Amygdala (tissue), 56 donors: ENCODE measurements at places on chromosomes 12 and 14.
A peak's percentile ranks its signal among the peaks of the same experiment; 100 is the strongest.

DNA sequence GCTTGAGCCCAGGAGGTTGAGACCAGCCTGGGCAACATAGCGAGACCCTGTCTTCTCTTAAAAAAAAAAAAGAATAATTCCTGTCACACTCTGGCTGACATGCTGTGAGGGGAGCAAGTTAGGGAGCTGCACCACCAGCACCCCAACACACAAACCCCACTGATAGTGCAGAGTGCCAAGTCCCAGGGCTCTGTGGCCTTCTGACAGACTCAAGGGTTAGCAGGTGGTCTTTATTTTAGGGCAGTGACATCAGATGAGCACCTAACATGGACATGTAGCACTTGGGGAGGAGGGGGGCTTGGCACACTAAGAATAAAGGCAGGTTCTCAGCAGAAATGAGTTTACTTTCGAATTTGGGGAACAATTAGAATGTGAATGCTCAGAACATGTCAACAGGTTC is 6.8 kb downstream of the USP5 start:
- no peak for DNase-seq

DNA sequence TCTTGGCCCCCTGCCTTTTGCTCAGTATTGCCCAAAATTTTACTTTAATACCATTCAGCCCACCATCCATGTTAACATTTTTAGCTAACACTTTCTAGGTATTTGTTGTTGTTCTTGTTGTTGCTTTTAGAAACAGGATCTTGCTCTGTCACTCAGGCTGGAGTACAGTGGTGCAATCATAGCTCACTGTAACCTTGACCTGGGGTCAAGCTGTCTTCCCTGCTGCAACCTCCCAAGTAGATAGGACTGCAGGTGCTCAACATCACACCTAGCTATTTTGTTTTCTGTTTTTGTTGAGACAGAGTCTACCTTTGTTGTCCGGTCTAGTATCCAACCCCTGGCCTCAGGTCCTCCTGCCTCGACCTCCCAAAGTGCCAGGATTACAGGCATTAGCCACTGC is 4.0 kb downstream of the MIPOL1 start:
- DNase-seq, result no peak

DNA sequence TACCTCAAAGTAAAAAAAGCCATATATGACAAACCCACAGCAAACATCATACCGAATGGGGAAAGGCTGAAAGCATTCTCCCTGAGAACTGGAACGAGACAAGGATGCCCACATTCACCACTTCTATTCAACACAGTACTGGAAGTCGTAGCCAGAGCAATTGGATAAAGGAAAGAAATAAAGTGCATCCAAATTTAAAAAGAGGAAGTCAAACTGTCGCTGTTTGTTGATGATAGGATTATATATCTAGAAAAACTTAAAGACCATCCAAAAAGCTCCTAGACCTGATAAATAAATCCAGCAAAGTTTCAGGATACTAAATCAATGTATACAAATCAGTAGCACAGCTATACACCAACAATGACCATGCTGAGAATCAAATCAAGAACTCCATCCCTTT is 5.2 kb downstream of the NDUFA12 start:
- no peak for DNase-seq

GRCh38 chr12:79911889-79912656 is 22.8 kb downstream of the PPP1R12A start:
- no peak for DNase-seq

DNA sequence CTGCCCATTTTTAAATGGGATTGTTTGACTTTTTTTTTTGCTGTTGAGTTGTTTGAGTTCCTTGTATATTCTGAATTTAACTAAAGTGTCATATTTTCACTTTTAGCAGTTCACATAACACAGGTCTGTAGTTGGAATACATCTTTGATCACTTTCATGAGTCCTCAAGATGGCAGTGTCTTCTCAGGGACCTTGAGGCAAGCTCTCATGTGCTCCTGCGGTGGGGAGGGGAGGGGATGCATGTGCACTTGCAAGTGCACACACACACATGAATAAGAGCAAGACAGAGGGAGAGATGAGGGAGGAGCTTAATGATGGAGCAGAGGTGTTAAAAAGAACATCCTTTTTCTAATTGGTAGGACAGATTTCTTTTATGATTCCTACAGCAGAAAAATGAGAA is 291.4 kb upstream of the OR4E1 start:
- DNase-seq, result no peak

GRCh38 chr14:89720741-89721729 is 233.5 kb downstream of the EFCAB11 start:
- DNase-seq, result peak; percentile 3

DNA sequence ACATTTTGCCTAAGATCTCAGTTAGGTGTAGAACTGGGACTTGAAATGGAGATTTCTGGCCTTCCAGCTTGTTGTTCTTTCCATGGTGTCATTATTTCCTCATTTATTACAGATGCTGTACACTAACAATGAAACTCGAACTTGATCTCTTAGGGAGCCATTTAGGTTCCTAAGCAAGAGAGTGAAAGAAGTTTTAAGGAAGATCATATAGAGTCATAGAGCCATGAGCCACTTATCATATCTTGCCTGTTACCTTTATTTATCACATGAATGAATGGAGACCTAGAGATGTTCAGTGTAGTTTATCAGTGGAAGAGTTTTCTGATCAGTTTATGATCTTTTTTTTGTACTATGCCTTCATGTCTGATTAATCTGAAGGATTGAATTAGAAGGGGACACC is 9.9 kb downstream of the HELB start:
- DNase-seq, result no peak

DNA sequence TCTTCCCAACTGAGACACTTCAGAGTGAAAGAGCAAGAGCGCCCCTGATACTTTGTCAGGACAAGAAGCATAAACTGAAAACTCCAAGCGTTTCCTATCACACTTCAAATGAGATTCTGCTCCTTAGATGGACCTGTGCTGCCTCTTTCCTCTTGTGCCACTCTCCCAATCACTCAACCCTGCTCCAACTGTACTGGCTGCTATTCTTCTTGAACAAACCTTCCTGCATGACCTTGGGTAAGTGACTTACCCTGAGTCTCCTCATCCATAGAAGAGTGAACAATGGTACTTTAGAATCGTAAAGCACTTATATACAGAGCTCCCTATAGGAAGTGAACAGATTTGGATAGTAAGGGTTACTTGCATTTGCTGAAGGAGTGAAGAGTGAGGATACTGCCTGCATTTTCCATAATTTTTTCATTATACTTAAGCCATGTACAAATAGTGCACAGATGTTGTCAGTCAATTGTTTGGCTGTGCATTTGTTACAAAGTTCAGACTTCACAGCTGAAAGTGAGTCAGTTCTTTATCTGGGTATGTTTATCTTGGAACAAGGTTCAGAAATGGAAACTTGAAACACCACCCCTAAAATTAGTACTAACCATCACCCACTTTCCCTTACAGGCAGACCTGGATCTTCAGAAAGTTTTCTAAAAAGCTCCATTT is 10.8 kb downstream of the MTERF2 start:
- DNase-seq, result no peak

DNA sequence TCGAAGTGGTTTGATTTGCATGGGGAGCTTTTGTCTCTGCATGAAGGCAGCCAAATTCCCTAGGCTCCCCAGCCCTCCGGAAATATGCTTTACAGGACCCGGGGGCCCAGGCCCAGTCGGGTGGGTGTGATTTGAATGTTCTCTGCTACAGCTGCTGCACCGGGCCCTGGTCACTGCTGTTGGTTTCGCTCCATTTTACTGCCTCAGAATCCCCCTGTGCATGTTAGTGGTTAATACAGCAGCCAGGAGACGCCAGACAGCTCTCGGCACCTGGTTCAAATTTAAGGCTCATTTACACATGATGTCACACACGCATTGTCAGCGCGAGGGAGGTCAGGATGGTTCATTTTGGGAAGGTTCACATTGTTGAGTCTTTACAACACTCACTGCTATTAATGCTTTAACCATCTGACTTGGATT is 99.6 kb downstream of the SLC38A6 start:
- no peak for DNase-seq

DNA sequence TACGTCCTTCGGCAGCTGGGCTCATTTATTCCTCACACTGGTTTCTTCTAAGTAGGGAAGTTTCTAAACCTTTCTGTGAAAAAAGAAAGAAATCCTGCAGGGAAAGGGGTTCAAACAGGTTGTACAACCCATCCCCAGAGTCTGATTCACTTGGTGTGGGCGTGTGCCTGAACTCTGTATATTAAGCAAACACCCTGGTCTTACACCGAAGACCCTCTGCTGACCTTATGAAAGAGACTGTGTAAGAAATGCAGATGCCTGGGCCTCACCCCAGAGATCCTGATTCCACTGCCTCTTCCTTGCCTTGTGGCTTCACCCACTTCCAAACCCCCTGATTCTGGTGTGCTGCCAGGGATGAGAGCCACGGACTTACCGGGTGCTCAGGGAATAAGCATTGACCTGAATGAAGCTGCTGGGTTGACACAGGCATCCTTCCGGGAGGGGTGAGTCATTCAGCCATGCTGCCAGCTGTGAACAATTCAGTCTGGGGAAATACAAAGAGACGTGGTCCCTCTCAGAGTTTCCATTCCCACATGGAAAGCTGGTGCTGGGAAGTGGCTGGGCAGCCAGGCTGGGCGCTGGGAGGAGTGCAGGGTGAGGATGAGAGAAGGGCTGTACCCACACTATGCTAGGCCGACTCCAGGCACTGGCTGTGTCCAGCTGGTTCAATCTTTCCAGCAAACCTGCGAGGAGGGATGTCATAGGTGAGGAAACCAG is 26.5 kb upstream of the ACTN1 start:
- DNase-seq, result no peak

DNA sequence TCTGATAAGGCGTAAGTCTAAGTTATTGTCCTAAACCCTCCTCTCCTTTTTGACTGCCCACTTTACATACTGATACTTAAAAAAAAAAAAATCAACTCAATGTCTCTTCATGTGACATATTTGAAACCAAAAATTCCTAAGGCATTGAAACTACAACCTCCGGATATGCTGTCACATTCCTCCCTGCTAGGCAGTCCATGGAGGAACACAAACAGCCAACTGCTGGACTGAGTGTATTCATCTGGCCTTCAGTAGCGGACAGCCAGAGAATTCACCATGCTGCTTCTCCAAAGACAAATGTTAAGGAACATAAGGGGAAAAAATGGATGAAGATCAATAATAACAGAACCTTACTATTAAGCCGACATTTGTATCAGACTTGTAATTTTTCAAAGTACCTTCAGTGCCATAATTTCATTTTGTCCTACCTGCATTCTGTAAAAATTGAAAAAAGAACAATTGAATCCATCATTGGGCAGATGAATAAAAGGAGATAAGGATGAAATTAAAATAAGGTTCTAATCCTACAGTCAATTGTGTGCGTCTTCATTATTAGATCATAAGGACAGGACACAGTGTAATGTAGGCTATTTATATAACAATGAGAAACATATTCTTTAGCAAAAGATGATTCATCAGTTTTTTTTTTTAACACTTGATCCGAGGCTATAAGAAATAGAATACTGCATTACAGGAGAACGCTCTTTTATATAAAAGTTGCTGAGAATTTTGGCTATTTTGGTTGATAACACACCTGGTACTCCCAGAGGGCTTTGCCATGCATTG is 12.2 kb downstream of the RERG start:
- DNase-seq, result no peak

DNA sequence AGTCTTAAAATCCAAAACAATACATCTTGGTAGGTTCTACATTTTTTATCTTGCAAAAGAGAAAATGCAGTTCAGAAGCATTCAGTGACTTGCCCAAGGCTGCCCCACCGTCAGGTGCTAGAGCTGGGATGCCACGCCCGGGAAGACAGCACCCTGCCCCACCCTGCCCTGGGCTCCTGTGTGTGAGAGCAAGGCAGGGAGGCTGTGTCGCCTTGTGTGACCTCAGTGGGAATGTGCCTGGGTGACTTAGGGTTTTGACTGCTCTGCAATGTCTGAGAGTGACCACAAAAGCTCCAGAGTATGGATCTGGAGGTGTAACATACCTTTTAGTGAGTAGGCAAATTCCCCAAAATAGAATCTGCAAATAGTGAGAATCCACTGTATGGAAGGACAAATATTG is 60.0 kb downstream of the AACS start:
- DNase-seq, result no peak

DNA sequence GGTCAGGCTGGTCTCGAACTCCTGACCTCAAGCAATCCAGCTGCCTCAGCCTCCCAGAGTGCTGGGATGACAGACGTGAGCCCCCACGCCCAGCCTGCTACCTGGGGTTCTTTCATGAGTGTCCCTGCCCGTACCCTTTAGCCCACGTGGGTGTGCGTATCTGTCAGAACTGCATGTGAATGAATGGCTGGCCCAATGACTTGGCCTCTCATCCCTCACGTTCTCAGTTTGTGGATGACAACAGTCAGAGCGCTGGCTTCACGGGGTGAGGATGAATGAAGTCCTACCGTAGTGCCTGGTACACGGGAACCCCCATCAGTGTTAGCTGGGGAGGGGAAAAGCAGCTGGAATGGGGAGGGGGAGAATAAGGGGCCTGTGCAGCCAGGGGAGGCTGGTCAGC is 16.1 kb upstream of the ZDHHC22 start:
- no peak for DNase-seq

- DNase-seq, result no peak
Measured at GRCh38 chr12:124979568-124979967, 9.4 kb downstream of the DHX37 start.

DNA sequence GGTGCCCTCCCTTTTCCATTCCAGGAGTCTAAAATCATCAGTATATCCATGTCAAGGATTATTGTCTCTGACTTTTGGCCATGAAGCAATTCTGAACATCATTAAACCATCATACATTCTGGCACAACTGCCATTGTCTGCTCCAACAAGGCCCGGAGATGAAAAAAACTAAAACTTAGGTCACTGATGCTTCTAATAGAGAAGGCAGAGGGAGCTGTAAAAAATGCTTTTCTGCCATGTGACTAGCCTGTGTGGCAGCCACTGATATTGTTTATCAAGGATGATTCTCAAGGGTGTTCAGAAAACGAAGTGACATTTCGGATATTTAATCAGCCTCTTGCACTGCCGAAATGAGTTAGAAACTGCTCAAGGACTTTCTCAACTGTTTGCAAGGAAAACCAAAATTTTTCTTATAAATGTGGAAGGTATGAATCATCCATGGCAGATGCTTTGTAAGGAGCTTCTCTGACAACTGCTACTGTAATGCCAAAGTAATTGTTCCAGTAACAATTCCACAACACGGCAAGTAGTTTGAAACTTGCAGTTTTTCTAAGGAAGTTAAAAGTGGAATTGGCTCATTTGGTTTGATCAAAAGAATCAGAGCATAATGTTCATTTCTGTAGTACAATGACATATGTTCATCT is 1076.5 kb upstream of the FLRT2 start:
- no peak for DNase-seq

- no peak for DNase-seq
Measured at GRCh38 chr12:102479099-102479885, 1.1 kb downstream of the IGF1 start.

DNA sequence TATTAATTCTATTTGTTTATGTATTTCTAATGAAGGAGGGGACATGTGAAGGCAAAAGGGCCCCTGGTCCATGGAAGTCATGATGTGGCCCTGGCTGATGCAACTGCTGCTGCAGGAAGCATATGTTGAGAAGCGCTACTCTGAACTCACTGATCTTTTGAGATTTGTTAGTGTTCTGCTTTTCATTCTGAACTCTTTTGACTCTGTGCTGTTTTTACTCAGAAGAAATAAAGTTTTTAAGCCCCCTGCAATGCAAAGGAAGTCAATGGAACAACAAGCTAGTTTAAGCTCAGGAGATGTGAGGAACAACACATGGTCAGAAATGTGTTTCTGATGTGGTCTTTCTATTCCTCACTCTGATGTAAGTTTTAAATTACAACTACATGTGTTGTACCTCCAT is 88.9 kb upstream of the BTG1 start:
- DNase-seq, result no peak
